ENCODE measurements at places on chromosomes 6 and 20.

DNA sequence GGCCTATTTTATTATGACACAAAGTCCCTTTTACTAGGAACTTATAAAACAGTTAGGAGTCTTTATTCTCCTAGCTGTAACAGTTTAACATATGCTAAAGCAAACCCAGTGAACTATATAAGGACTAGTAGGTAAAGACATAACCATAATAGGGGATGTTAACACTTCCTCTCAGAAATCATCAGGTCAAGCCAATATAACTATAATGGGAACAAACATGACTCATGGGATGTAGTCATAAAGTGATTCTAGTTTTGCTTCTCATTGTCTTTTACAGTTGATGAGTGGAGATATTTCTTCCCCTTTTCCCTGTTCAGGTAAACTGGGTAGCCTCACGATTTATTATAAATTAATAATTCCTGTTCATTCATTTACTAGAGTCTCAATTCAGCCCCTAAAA lies 9.7 kb downstream of the PTCHD4 start:
- peaks cover 11% of the 10 kb centered on the region for H3K4me1 ChIP-seq
- H3K4me3 ChIP-seq = no peak overlapping the region
- no peaks in the 10 kb centered on the region for H3K27me3 ChIP-seq
- DNase-seq = no peak

- H3K4me1 ChIP-seq = no peaks in the 10 kb centered on the region
- no peaks in the 10 kb centered on the region for H3K36me3 ChIP-seq
- DNase-seq = no peak
- H3K27me3 ChIP-seq = no peaks in the 10 kb centered on the region
These were observed 874.2 kb downstream of the TFAP2A start for GRCh38 chr6:9540534-9541126.

- no peak for DNase-seq
- H3K4me3 ChIP-seq = no peak overlapping the region
- H3K4me1 ChIP-seq = no peaks in the 10 kb centered on the region
- H3K27me3 ChIP-seq = no peaks in the 10 kb centered on the region
- no peaks in the 10 kb centered on the region for H3K36me3 ChIP-seq
These were observed 149.9 kb upstream of the KCNG1 start for GRCh38 chr20:51172558-51173428.

DNA sequence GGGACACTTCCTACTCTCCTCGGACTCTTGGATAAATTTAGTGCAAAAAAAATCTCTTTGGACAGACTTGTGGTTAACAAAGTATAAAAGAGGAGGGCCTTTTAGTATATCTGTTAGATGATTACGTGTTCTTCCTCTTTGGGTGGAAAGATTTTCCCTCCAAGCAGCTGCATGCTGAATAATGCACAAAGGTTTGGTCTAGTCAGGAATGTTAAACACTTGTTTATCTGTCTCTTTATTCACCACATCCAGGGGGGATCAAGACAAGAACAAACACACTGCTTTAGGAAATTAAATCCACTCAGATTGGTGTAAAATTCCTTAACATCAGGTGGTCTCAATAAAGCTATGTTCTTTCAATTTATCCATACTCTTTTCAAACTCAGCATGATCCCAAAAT lies 260.9 kb upstream of the CHD6 start:
- no peaks in the 10 kb centered on the region for H3K27me3 ChIP-seq
- H3K36me3 ChIP-seq = no peaks in the 10 kb centered on the region
- no peak overlapping the region for H3K4me3 ChIP-seq
- no peak for DNase-seq

- no peak overlapping the region for H3K4me3 ChIP-seq
- peaks cover 61% of the 10 kb centered on the region for H3K36me3 ChIP-seq
- DNase-seq = no peak
- H3K27ac ChIP-seq = no peak overlapping the region
These were observed 50.8 kb upstream of the DSN1 start for GRCh38 chr20:36824142-36824940.

DNA sequence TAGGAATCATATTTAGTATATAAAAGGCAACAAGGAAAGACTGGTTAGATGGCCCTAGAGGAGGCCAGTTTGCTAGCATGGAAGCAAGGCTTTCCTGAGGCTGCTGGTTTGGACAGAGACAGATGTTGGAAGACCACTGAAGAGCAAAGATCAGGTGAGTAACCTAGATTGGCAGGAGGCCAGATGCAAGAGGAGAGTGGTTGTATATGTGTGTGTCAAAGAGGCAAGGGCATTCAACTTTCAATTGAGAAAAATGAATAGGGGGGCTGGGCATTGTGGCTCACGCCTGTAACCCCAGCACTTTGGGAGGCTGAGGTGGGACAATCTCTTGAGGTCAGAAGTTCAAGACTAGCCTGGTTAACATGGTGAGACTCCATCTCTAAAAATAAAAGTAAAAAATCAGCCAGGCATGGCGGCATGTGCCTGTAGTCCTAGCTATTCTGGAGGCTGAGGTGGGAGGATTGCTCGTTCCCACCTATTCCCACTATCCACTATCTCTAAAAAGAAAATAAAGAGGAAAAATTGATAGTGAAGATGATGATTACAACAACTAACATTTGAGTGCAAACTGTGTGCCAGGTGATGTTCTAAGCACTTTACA lies 79.8 kb downstream of the PRDM1 start:
- H3K27ac ChIP-seq = no peak overlapping the region
- H3K27me3 ChIP-seq = no peaks in the 10 kb centered on the region
- DNase-seq = no peak
- no peak overlapping the region for H3K4me3 ChIP-seq

GRCh38 chr20:39674842-39675241 lies 712.7 kb downstream of the DHX35 start:
- H3K27me3 ChIP-seq = no peaks in the 10 kb centered on the region
- H3K36me3 ChIP-seq = no peaks in the 10 kb centered on the region
- no peak overlapping the region for H3K27ac ChIP-seq
- no peaks in the 10 kb centered on the region for H3K4me1 ChIP-seq

DNA sequence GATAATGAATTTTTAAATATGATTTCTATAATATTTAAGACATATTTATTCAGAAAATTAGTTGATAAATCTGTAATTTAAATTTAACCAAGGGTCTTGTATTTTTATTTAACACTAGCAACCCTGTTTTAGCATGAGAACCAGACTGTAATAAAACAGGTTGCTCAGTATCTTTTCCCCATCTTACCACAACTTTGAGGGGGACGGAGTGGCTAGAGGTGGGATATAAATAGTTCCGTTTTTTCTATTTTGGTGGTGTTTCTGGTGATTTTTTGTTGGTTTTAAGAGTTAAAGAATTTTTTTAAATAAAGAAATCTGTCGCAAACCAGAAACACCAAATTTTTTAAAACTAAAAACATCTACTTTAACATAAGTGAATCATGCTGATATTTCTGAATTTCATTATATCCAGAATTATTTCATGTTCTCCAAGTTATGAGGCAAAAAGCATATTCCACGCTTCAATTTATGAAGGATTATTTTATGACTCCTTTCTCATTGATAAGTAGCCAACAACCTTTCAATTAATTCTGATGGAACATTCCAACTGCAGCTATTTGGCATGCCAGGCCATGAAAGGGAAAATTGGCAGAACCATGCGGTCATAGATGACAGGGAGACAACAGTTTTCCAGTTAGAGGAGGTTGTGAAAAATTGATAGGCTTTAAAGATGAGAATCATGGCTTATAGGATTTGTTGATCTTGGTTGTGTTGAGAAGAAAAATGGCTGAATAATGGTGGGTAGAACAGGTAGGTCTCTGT lies 151.9 kb upstream of the CARMIL1 start:
- no peaks in the 10 kb centered on the region for H3K27me3 ChIP-seq
- DNase-seq = no peak
- H3K4me3 ChIP-seq = no peak overlapping the region
- H3K27ac ChIP-seq = peak overlapping the region; percentile 4
- peaks cover 10% of the 10 kb centered on the region for H3K36me3 ChIP-seq

- no peaks in the 10 kb centered on the region for H3K4me1 ChIP-seq
- H3K27me3 ChIP-seq = no peaks in the 10 kb centered on the region
- no peak for DNase-seq
- H3K27ac ChIP-seq = no peak overlapping the region
These were observed 489.8 kb upstream of the MANEA start for GRCh38 chr6:95087394-95088097.

DNA sequence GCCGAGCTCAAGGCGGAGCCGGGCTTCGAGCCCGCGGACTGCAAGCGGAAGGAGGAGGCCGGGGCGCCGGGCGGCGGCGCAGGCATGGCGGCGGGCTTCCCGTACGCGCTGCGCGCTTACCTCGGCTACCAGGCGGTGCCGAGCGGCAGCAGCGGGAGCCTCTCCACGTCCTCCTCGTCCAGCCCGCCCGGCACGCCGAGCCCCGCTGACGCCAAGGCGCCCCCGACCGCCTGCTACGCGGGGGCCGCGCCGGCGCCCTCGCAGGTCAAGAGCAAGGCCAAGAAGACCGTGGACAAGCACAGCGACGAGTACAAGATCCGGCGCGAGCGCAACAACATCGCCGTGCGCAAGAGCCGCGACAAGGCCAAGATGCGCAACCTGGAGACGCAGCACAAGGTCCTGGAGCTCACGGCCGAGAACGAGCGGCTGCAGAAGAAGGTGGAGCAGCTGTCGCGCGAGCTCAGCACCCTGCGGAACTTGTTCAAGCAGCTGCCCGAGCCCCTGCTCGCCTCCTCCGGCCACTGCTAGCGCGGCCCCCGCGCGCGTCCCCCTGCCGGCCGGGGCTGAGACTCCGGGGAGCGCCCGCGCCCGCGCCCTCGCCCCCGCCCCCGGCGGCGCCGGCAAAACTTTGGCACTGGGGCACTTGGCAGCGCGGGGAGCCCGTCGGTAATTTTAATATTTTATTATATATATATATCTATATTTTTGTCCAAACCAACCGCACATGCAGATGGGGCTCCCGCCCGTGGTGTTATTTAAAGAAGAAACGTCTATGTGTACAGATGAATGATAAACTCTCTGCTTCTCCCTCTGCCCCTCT lies 1.1 kb downstream of the CEBPB start:
- H3K4me3 ChIP-seq = peak overlapping the region; percentile 88
- H3K27me3 ChIP-seq = no peaks in the 10 kb centered on the region
- H3K36me3 ChIP-seq = no peaks in the 10 kb centered on the region
- H3K27ac ChIP-seq = peak overlapping the region; percentile 97
- DNase-seq = peak; percentile 80

- peak overlapping the region; percentile 46 for H3K4me3 ChIP-seq
- DNase-seq = no peak
- no peaks in the 10 kb centered on the region for H3K36me3 ChIP-seq
- H3K27ac ChIP-seq = no peak overlapping the region
- H3K4me1 ChIP-seq = no peaks in the 10 kb centered on the region
These were observed 28.8 kb upstream of the PLAGL1 start for GRCh38 chr6:144036835-144037195.

DNA sequence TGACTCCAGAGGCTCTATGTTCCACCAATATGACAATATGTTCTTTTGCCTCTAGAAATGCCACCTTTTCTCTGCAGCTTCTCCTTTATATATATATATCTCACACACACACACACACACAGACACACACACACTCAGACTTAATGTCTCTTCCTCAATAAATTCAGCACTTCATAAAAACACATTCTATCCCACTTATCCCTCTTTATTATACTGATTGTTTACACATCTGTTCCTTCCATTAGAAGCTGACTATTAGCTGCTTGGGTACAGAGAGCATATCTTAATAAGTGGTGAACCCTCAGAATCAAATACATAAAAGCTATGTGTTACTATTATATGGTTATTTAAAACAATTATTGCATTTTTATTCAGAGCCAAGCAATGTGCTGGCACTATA lies 23.3 kb downstream of the NRSN1 start:
- H3K27ac ChIP-seq = no peak overlapping the region
- H3K4me1 ChIP-seq = no peaks in the 10 kb centered on the region
- no peaks in the 10 kb centered on the region for H3K36me3 ChIP-seq
- H3K4me3 ChIP-seq = no peak overlapping the region
- H3K27me3 ChIP-seq = no peaks in the 10 kb centered on the region

- H3K36me3 ChIP-seq = peaks cover 43% of the 10 kb centered on the region
- no peak overlapping the region for H3K4me3 ChIP-seq
- H3K27me3 ChIP-seq = no peaks in the 10 kb centered on the region
- no peak for DNase-seq
- H3K4me1 ChIP-seq = peaks cover 7% of the 10 kb centered on the region
- H3K27ac ChIP-seq = no peak overlapping the region
These were observed 8.5 kb downstream of the NDUFAF4 start for GRCh38 chr6:96889146-96889545.

- H3K4me3 ChIP-seq = no peak overlapping the region
- H3K4me1 ChIP-seq = no peaks in the 10 kb centered on the region
- no peak overlapping the region for H3K27ac ChIP-seq
- DNase-seq = no peak
- no peaks in the 10 kb centered on the region for H3K36me3 ChIP-seq
These were observed 216.9 kb downstream of the EYA2 start for GRCh38 chr20:47111576-47111975.

DNA sequence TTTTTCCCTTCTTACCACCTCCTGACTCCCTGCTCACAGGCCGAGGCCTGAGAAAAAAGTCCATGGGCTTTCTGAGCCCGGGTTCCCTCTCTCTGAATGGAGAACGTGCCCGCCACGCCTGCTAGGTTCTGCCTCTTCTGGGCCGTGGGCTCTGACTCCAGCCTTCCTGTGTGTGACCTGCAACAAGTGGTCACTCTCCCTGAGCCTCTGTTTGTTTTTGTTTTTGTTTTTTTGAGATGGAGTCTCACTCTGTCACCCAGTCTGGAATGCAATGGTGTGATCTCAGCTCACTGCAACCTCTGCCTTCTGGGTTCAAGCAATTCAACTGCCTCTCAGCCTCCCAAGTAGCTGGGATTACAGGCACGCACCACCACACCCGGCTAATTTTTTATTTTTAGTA lies 17.9 kb upstream of the VSTM2L start:
- no peak for DNase-seq
- H3K4me1 ChIP-seq = peaks cover 29% of the 10 kb centered on the region
- H3K36me3 ChIP-seq = no peaks in the 10 kb centered on the region
- no peak overlapping the region for H3K4me3 ChIP-seq

- H3K27ac ChIP-seq = no peak overlapping the region
- H3K27me3 ChIP-seq = no peaks in the 10 kb centered on the region
- DNase-seq = no peak
- H3K36me3 ChIP-seq = peaks cover 95% of the 10 kb centered on the region
- H3K4me1 ChIP-seq = peaks cover 6% of the 10 kb centered on the region
These were observed 120.0 kb downstream of the TMEM242 start for GRCh38 chr6:157203312-157203744.

- no peak overlapping the region for H3K4me3 ChIP-seq
- H3K4me1 ChIP-seq = peaks cover 20% of the 10 kb centered on the region
- DNase-seq = no peak
- H3K27ac ChIP-seq = no peak overlapping the region
- no peaks in the 10 kb centered on the region for H3K27me3 ChIP-seq
- no peaks in the 10 kb centered on the region for H3K36me3 ChIP-seq
These were observed 213.3 kb upstream of the THEMIS start for GRCh38 chr6:128114164-128114563.

- no peaks in the 10 kb centered on the region for H3K27me3 ChIP-seq
- no peak for DNase-seq
- H3K36me3 ChIP-seq = no peaks in the 10 kb centered on the region
- no peaks in the 10 kb centered on the region for H3K4me1 ChIP-seq
- no peak overlapping the region for H3K27ac ChIP-seq
These were observed 516.2 kb downstream of the CDH26 start for GRCh38 chr20:60474385-60474910.

Measured in heart left ventricle (tissue), 16 donors.